Right atrium auricular region (tissue), 2 donors: ENCODE measurements at places on chromosomes 6 and 20. TPM values are rescaled to one million over a fixed set of nuclear protein-coding genes. Genes with fewer than 3 reads are reported as not detected.

PGBD1 gene
- 4.1 TPM for total RNA-seq

RIPOR2 gene
- 2.4 TPM for total RNA-seq

GNAS-AS1 gene
- not detected for total RNA-seq

SLC26A8 gene
- total RNA-seq = not detected

AFDN gene
- 51.6 TPM for total RNA-seq

WFDC10B gene
- total RNA-seq = not detected

POM121L2 gene
- not detected for total RNA-seq

LST1 gene
- total RNA-seq = 8.5 TPM

PNLDC1 gene
- total RNA-seq = not detected

OR12D3 gene
- total RNA-seq = not detected

BNIP5 gene
- total RNA-seq = not detected

ANKRD66 gene
- not detected for total RNA-seq

ZNF512B gene
- total RNA-seq = 8.3 TPM

BMP5 gene
- total RNA-seq = 6.3 TPM

MATN4 gene
- not detected for total RNA-seq

KCNK16 gene
- total RNA-seq = not detected

GTF2H4 gene
- 4.0 TPM for total RNA-seq

BACH2 gene
- 2.2 TPM for total RNA-seq

RNF182 gene
- 0.83 TPM for total RNA-seq

BEND6 gene
- 5.9 TPM for total RNA-seq

HDGFL1 gene
- total RNA-seq = not detected

GLP1R gene
- 5.8 TPM for total RNA-seq

TBX18 gene
- 8.2 TPM for total RNA-seq

HCRTR2 gene
- not detected for total RNA-seq

SSTR4 gene
- not detected for total RNA-seq

C6orf15 gene
- total RNA-seq = not detected

FAM110A gene
- 5.8 TPM for total RNA-seq

ULBP3 gene
- 2.0 TPM for total RNA-seq

NTSR1 gene
- total RNA-seq = 0.43 TPM

UNC5CL gene
- 0.43 TPM for total RNA-seq

SLC13A3 gene
- 0.37 TPM for total RNA-seq

SLC22A16 gene
- not detected for total RNA-seq

MYLK2 gene
- not detected for total RNA-seq

TCFL5 gene
- total RNA-seq = 6.4 TPM

RAMACL gene
- 0.20 TPM for total RNA-seq

TAGAP gene
- 2.0 TPM for total RNA-seq

SESN1 gene
- total RNA-seq = 55.7 TPM

MCHR2 gene
- not detected for total RNA-seq

COL12A1 gene
- 29.7 TPM for total RNA-seq

DYNLT2 gene
- 0.33 TPM for total RNA-seq

ZNF165 gene
- 1.1 TPM for total RNA-seq

CCN6 gene
- total RNA-seq = not detected

WFDC12 gene
- not detected for total RNA-seq

AGPAT4 gene
- total RNA-seq = 2.6 TPM

PMEPA1 gene
- total RNA-seq = 12.5 TPM

BTN2A1 gene
- total RNA-seq = 7.6 TPM

NKAPL gene
- 5.1 TPM for total RNA-seq
